ENCODE measurements at places on chromosomes 1 and 21.

- DNase-seq = no peak
Observed at GRCh38 chr1:158112994-158113758, 67.5 kb upstream of the CD1D start.

DNA sequence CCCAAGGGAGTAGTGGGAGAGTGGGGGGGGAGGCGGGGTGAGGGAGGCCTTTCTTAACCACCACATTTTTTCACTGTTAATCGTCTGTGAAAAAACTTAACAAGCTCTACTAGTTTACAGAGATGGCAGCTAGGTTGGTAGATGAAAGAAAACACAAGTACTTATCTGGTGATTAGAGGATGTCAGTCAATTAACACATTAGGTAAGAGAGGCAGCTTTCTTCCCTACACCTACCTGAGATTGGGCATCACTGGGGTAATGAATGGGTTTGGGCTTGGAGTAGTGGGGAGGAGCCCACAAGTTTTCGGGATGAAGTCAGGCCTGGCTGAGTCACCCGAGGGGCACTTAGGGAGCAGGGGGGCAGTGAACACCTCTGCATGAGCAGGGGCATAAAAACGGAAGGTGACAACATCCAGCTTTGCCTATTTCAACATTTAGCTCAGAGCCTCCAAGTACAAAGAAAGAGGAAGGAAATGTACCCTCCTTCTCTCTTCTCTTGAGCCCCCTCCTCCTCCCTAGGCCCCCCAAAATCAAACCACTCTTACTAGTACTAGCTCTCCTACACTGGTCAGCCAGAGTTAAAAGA, 2.5 kb downstream of the LBR start:
- DNase-seq = no peak

DNA sequence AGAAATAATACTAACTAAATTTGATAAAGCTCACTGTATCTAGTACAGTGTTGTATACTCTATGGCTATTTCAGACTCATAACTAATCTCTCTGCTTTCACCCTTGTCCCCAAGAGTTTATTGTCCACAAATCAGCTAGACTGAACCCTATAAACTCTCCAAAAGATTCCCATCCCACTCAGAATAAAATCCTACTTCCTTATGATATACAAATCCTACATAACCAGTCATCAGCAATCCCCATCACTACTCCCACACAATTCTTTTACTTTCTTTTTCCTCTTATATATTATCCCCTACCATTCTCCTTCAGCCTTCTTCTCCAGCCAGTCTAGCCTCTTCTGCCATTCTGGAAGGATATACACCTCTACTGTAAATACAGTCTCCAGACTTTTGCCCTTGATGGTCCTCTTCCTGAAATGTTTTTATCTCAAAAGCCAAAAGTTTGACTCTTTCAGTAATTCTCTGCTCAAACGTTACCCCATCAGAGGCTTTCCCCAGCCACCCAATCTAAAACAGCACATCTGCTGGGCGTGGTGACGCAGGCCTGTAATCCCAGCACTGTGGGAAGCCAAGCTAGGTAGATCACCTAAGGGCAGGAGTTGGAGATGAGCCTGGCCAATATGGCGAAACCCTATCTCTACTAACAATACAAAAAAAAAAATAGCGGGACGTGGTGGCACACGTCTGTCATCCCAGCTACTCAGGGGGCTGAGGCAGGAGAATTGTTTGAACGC, 41.6 kb downstream of the ABL2 start:
- DNase-seq = no peak

GRCh38 chr1:204445860-204446412, 34.3 kb upstream of the PPP1R15B start:
- no peak for DNase-seq

DNA sequence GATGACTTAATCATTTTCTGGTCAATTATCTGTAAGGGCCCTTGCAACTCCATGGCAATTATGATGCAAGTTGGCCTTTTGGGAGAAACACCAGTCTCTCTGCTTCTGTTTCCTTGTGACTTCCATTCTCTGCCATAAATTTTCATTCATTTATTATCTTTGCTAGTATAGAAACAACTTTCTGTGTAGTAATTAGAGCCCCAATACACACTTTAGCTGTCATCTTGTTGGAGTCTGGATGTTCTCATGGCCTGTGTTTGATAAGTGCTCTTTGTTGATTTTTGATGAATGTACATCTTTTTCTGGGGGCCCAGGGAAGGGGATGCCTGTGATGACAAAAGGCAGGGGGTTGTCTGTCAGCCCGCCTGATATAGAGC, 22.4 kb downstream of the PROX1 start:
- no peak for DNase-seq

DNA sequence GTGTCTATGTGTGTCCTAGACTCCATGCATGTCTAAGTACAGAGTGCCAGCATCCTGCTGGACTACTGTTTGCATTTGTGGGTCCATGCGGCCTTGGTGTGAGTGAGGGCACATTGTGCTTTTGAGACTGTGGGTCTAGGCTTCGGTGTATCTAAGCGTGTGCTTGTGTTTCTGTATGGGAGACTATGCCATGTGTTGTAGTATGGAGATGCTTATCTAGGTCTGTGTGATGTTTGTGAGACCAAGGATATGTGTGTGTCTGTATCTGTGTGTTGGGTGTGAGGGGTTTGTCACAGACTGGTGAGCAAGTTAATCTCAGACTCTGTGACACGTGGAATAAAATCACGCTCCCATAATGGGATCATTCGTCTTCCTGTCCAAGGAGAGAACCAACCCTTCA, 14.5 kb downstream of the AHDC1 start:
- no peak for DNase-seq

GRCh38 chr1:230572121-230573105, 69.9 kb upstream of the COG2 start:
- no peak for DNase-seq

DNA sequence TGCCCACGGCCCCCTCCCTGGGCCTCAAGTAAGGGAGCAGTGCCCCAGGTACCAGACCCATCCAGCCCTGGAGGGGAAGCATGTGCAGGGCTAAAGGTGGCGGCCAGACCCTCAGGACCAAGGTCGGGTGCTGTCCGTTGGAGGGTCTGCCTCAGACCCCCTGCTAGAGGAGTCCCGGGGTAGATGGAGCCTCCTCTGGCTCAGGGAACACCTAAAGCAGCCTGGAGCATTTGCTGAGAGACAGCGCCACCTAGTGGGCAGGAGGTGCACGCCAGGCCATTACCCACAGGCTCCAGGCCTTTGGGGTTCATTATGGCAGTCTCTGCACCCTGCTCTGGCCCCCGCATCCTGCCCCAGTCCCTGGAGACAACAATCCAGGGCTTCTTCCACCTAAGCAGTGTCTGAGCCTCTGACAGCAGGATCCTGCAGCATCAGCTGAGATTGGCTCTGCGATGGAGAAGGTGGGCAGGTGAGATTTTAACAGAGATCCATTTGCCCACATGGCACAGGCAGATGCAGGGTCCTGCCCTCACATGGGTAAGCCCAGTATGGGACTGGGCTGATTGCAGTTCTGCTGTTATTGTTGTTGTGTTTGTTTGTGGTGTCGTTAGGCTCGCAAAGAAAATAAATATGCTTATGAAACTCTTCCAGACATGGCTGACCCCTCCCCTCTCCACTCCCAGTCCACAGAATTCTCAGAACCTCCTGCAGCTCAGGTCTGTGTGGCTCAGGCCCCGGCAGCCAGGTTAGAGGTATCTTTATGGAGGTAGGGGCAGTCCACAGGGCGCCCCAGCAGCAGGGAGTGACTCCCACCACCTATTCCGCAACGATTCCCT, 42.4 kb downstream of the CTNNBIP1 start:
- no peak for DNase-seq

DNA sequence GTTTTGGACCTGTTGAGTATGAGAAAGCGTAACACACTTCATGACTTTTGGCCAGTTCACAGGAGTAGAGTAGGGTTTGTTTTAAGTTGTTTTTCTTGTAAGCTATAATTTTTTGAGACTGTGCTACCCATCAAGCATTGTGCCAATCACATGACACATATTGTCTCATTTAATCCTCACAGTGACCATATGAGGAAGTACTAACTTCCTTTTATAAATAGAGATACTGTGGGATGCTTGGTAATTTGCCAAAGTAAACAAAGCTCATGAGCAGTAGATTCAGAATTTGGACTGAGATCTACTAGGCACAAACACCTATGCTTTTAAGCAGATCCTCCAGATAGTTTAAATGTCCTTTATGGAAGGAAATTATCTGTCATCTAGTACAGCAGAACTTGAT, 178.3 kb downstream of the CACNA1E start:
- no peak for DNase-seq

DNA sequence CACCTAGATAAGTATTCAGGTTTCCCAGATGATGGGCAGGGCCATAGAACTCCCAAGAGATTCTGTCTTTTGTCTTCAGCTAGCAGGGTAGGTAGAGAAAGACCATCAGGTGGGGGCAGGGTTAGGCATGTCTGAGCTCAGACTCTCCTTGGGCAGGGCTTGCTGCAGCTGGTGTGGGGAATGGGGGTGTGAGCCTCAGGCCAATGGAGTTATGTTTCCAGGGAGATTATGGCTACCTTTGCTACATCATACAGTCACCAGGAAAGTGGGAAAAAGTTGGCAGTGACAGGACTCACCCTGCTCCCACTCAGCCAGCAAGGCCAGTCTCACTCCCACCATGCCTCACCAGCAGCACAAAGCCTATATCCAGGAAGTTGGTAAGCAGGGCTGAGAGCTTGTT, 77.8 kb downstream of the DRAM2 start:
- DNase-seq = no peak

GRCh38 chr1:114232691-114233090, 79.0 kb upstream of the SYT6 start:
- no peak for DNase-seq

DNA sequence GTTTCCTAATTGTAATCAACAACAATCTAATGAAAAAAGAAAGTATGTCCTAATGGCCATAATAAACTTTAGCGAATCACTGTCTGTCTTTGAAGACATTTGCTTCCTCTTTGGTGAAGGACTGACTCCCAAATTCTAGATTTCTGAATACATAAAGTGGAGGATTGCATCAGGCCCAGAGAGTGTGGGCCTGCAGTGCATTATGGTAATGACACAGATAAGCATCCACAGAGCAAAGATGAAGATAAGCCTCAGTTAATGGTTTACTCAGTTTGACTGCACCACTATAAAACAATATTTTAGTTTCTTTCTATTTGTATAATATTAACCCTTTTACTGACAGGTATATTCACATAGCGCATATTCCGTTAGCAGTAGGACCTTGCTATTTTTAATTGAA, 365.5 kb downstream of the KCTD3 start:
- no peak for DNase-seq

DNA sequence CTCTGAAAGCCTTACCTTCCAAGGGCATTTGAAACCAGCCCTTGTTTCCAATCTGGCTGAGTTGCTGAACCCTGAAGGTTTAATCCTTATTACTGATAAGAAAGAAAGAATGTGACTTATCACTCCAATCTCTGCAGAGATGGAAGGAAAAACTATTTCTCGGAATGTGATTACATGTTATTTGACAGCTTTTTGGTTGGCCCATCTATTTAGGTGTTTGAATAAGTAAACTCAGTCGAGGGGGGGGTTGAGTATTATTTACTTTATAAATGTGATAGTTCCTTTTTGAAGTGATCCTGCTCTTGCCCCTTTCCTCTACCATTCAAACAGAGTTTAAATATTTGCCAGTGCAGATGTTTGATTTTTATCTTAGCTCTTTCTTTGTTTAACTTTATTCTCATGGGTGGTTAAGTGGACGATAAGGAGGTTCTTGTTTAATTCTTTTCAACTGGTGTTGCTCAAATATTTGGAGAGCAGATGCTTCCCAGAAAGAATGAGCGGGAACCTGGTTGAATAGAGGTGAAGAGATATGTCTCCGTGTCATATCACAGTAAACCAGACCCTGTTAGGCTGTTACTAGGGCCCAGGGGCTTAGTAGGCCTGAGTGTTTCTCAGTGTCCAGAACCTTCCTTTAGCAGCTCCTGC, 126.1 kb downstream of the CACHD1 start:
- no peak for DNase-seq

- no peak for DNase-seq
Observed at GRCh38 chr1:8567146-8567545, 249.2 kb downstream of the SLC45A1 start.

DNA sequence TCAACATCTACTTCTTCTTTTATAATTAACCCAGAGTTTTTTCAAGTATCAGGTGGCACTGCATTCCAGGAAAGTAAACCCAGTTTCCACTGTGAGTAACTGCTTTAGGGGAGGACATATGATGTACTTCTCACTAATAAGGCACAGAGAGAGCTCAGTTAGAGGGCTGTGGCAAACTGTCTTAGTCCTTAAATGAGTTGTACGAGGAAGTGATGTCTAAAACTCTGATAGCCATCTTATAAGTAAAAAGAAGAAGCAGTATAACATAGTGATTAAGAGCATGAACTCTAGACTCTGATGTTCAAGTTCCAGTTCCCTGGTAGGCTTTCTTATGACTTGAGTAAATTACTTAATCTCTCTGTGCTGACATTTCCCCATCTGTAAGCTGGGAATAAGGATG, 58.7 kb upstream of the PTGS2 start:
- DNase-seq = no peak

DNA sequence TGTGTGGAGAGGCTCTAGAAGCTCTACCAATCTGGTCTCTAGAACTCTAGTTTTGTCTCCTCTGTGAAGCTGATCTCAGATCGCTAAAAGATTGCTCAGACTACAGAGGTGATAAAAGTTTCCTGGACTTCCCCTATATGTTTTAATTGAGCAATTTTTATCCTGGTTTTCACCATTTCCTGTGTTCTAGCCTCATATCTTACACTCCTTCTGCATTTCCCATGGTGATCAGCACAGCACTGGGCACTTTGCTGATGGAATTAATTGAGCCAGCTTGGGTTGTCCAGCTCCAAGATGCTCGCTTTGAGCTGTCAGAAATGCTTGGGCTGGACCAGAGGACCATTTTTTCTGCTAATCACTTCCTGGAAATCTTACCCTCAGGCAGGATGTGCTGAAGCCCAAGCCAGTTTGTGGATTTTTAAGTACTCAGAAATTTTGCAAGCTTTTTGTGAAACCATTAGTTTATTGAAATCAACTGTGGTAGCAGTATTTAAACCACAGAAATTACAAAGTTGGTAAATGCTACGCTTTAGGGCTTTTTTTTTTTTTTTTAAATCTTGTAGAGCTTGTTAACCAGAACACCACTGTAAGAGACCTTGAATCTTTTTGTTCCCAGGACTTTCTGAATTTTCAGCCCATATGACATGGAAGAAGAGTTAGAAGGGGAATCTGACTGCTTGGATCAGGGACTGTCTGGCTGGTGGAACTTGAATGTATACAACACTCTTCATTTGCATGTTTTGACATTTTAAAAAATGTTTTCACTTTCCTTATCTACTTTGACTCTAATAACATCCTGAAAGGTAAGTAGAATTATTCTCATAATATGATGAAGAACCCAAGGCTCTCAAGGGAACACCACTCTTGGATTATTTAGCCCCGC, 28.4 kb downstream of the CD48 start:
- DNase-seq = no peak

GRCh38 chr21:42797522-42797921, 81.8 kb downstream of the WDR4 start:
- no peak for DNase-seq
